GM12864 (cell line): ENCODE measurements at places on chromosomes 2 and 18.

- no peak for DNase-seq
Observed at GRCh38 chr18:26579941-26580618, 31.7 kb upstream of the KCTD1 start.

DNA sequence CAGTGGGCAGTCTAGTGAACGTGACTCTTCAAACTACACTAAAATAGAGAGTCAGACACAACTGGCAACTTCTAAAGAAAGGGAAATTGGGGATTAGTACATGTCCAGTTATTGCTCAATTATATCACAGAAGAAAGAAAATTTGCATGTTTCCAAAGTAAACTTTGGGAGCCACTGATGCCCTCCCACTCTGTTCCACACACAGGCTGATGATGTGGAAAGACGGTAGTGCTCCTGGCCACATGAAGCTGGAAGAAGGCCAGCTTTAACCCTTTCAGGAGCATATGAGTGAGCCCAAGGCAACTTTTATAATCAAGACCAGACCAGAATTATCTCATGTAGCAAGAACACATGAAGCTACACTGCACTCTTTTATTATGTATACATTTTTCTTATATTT is 141.0 kb downstream of the NR4A2 start:
- no peak for DNase-seq

DNA sequence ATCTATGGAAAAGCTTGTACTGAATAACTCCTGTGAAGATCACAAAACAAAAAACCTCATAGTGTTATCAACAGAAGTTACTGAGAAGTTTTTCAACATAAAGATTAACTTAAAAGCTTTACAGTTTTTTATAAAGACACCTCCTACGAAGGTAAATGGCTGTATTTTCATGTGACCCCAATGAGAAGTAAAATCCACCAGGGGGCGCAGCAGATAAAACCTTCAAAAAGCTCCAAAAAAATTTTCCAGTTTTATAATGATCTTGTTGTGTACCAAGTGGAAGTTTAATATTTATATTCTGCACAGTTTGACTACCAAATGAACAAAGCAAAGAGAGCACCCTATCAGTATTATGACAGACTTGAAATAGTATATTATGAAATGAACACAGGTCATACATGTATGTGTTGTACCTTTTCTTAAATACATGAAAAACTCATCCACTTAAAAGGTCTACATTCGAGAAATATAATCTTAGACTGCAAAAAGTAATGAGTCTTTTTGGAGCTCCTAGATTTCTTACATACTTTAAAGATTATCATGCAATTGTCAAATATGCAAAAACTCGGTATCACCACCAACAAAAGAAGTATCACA is 38.5 kb downstream of the PNO1 start:
- no peak for DNase-seq

DNA sequence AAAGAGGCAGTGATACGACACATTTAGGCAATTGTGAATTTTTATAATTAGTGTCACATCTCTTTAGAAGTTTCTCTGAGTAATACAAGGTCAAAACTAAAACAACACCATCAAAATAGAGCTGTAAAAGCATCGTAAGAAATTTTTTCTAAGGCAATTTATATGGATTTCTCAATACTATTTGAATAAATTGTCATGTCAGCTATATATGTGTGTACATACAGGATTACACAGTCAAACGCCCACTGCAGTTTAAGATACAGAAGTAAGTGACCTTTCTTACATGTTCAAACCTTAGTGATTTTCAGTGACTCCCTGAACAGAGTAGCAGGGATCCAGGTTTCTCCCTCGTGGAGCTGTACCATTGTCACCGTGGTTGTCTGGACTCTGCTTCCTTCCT is 129.1 kb upstream of the CBLN2 start:
- DNase-seq = no peak

DNA sequence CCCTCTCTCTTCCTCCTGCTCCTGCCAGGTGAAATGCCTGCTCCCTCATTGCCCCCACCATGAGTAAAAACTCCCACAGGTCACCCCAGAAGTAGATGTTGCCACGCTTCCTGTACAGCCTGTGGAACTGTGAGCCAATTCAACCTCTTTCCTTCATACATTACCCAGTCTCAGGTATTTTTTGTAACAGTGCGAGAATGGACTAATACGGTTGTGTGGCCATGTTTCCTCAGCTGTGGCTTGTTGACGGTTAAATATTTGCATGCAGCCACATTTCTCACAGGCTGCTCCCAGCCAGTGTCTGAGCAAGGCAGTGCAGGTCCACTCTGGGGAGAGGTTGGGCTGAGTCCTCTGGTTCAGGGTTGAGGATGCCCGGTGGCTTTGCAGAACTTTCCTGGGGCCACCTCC is 27.8 kb upstream of the COPS8 start:
- peak; percentile 74 for DNase-seq

GRCh38 chr2:119122663-119123062 is 35.9 kb downstream of the C1QL2 start:
- DNase-seq = no peak
